ENCODE measurements at places on chromosomes 11 and 22. TPM values are rescaled to one million over a fixed set of nuclear protein-coding genes. Genes with fewer than 3 reads are reported as not detected.

MYBPC3 gene
- total RNA-seq, result not detected

APOL2 gene
- total RNA-seq, result 78.2 TPM

OR5P2 gene
- under 0.01 TPM for total RNA-seq

ALDH3B2 gene
- not detected for total RNA-seq

E2F8 gene
- total RNA-seq, result 2.2 TPM

ACR gene
- total RNA-seq, result not detected

GRCh38 chr11:60868682-60869450, 1.5 kb downstream of the ZP1 start:
- no peak for DNase-seq

DNA sequence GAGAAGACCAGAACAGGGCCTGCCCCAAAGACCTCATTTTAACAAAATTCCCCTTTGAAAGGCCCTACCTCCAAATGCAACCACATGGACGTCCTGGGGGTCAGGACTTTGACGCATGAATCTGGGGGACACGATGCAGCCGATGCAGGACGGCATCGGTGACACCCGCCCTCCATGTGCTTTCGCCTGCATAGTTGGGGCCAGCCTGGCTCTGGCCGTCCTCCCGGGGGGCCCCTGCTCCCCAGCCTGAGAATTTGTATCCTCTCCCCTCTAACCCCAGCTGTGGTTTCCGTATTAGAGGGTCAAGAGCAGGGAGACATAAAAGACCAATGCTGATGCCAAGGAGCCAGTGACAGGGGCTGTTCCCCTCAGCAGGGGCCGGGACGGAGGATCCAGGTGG, 18.4 kb upstream of the BRSK2 start:
- DNase-seq, result no peak

DNA sequence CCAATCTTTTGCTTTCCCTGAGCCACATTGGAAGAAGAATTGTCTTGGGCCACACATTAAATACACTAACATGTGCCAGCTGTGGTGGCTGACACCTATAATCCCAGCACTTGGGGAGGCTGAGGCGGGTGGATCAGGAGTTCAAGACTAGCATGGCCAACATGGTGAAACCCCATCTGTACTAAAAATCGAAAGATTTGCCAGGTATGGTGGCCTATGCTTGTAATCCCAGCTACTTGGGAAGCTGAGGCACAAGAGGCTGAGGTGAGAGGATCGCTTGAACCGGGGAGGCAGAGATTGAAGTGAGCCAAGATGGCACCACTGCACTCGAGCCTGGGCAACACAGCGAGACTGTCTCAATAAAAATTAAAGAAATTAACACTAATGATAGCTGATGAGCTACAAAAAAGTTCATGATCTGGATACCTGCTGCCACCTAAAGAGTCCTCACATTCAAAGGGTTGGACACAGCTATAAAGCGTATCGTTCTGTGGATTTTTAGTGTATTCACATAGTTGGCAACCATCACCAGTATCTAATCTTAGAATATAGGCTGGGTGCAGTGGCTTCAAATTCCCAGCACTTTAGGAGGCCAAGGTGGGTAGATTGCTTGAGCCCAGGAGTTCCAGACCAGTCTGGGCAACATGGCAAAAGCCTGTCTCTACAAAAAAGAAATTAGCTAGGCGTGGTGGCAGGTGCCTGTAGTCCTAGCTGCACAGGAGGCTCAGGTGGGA, 3.4 kb upstream of the LDHC start:
- DNase-seq, result peak; percentile 3

- DNase-seq, result no peak
Measured at GRCh38 chr11:26017322-26017860, 314.5 kb upstream of the ANO3 start.

DNA sequence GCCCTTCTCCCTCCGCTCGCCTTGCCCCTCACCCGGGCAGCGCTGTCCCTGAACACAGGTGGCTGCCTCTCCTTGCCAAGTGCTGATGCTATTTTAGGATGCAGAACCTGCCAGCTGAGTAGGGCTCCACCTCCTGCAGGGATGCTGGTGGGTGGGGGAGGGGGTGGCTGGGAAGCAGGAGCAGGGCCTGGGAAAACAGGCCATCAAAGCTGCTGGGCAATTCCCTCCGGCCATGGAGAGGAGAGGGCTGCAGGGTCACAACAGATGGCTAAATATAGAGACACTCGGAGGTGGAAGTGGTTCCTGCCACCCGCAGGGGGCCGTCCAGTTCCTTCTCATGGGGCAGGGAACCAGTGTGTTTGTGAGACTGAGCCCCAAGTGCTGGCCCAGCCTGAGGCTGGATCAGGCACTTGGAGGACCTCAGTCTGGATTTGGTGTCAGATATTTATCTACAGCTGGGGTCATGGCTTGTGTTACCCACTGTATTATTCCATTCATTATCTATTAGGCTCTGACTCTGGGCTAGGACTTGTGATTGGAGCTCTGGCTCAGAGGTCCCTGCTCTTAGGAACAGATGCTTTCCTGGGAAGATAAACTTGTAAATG, 59.6 kb downstream of the LRRC32 start:
- DNase-seq, result no peak

DNA sequence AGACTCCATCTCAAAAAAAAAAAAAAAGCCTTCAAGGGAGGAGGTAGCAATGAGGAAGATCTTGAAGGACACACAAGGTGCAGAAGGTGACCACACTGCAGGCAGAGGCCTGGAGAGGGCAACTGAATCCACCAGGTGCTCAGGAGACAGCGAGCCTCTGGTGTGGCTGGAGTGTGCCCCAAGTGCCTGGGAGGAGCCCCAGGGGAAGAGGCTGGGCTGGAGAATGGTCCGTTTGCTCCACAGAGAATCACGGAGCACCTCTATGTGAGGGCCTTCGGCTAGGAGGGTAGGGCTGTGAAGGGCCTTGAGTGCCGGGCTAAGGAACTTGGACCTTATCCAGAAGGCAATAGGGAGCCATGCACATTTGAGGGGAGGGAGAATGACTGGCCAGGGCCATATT, 50.3 kb downstream of the ARRB1 start:
- DNase-seq, result no peak
